ENCODE measurements at places on chromosomes 7 and 10.

GRCh38 chr10:33965795-33966581 lies 631.5 kb upstream of the NRP1 start:
- DNase-seq: no peak

DNA sequence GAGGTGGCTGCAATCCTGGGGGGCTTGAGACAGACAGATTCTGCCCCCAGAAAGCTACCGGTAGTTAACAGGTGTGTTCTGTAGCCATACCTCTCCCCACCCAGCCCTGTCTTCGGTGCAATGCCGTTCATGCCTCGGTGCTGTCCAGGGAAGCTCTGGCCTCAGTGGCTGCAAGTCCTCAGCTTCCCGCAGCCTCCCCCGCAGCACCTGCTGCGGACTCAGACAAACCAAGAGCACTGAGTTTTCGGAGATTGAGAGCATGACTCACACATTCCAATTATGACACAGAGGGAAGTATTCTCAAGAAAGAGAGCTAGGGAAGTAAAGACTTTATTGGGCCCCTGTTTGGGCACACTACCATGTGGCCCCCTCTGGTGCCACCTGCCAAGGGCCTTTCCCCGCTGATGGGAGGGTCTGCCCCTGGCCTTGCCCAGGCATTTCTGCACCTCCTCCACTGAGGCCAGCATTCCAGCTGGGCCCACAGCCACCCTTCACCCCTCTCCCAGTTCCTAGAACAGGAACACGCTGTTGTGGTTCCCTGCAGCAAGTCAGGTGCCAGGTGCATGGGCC lies 30.2 kb upstream of the EZH2 start:
- DNase-seq: no peak

DNA sequence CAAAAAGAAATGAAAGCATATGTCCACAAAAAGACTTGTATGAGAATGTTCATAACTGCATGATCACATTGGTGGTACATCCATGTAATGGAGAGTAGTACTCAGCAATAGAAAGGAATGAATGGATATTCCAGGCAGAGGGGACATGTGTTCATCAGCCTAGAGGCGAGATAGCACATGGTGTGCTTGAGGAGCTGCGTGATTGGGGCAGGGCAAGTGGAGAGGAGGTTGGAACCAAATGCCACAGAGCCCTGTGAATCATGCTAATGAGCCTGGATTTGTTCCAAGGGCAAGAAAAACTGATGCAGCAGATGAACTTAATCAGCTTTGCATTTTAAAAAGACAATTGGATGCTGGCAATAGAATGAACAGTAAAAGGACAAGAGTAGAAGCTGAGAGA lies 73.3 kb downstream of the C10orf90 start:
- DNase-seq: no peak

GRCh38 chr10:69101451-69102095 lies 13.7 kb downstream of the SRGN start:
- DNase-seq: no peak

DNA sequence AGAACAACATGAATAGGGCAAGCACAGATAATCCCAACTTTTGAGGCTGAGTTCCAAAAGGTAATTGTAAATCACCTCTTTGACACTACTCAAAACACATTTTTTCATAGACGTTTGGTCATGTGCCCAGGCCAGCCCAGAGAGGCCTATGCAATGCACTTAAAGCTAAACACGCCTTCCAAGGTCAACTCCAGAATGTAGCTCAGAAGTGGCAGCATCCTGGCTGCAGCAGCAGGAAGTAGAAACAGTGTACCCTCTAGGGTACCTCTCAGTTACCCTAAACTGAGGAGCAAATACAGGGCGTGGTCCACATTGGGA lies 58.7 kb downstream of the OSBPL3 start:
- DNase-seq: no peak

DNA sequence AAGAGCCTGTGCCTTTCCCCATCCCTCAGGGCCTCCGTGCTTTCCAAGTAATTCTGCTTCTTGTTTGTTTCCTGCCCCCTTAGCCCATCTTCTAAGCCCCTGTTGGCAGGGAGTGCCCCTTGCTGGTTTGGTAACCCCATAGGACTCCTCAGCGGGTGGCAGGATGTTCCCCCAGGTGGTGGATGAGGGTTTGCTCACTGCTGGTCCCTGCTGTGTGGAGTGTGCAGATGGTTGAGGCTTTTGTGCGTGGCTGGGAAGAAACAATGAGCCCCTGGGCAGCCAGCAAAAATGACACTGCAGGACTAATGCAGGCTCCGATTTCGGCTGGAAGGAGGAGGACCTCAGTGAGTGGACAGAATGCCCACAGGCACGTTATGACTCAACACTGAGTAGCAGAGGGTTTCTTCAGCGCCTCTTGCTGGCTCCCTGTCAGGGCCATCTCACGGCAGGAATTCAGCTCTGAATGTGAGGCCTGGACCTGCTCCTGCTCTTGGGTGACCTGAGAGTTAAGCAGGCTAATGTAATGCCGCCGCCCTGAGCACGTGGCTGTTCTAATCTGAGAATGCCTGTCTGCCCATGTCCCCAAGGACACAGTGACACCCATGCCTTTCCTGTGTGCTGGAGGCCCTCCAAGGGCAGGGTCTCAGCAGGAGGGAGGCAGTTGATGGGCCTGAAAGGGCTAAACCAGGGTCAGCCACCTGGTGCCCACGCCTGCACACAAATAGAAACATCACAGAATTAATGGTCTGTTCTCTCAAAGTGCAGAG lies 16.6 kb downstream of the BAG3 start:
- DNase-seq: no peak

GRCh38 chr7:90766814-90767564 lies 170.9 kb downstream of the CDK14 start:
- no peak for DNase-seq

DNA sequence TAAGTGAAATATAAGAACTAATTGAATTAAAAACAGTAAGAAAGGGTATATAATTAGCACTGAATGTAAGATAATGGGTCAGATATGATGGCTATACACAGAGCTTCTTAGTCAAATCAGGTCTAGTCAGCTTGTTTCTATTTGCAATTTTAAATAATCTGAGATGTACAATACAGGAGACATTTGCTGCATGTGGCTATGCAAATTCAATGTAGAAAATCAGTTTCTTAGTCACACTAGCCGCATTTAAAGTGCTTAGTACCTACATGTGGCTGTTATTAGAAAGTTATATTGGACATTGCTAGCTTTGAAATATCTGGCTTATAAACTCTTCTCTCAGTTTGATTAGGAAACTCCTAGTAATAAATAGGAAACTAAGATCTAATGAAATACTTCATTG lies 25.3 kb downstream of the CCDC7 start:
- DNase-seq: no peak

DNA sequence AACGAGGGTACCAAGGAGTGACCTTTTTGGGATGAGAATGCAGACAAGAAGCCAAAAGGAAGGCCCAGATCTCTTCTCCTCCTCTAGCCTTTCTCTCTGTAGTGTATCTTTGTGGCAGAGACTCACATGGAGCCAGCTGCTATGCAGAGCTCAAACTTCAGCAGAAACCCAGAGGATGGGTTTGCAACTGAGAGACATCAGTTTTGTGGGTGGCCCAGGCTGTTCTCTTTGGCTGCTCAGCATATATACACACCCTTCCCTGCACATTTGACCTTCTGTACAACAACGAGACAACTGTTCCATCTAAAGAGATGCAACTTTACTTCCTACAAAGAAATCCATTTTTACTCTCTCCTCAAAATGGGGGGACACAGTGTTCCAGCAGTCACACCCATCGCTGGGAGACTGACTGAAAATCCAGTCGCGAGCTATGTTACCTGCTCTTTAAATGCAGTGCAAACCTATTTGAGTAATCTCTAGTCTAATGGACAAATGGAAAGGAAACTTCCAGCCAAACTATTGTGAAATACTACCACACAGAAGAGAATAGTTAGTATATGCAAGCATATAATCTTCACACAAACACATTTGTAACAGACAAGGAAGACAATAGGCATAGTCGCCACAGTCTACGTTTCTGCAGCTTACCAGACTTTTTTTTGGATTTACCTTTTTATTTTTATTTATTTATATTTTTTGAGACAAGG lies 51.2 kb downstream of the GTF2I start:
- DNase-seq: no peak

Data from naive thymus-derived CD8-positive, alpha-beta T cell (primary cell).